ENCODE measurements at places on chromosomes 7 and 10.

- DNase-seq: no peak
These were observed 1.9 kb downstream of the COL1A2 start for GRCh38 chr7:94396596-94396995.

DNA sequence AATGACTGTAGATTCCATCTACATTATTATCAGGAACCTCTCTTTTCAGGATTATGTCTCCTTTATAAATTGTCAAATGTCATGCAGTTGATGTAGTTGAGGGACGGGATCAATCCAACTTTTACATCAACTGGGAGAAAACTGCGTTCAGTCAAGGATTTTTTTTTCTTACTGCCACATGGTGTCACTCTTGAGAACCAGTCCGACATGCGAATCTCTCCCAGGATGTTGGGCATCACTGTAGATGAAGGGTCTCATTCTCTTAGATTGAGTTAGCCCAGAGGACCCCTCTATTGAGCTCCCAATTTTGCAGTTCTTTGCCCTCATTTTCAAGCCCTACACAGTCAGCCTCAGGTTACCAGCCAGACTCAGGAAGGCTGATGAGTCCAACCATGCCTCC lies 120.3 kb upstream of the PTPRZ1 start:
- DNase-seq: peak; percentile 2

DNA sequence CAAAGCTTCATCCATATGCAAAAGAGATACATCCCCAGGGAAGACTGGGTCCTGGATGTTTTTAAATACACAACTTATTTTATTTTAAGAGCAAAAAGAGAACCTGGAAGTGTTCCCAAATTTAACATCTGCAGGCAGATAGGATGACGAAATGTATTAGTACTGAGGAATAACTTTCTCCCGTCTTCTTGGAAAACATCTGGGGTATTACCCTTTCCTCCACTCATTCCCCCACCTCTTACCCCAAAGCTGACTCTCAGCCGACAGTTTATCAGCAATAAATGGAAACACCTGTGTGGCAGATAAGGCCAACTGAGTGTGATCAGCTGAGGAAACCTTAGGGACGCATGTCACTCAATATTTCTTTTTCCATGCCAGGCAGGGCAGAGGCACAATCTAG lies 435.6 kb upstream of the NPVF start:
- no peak for DNase-seq

DNA sequence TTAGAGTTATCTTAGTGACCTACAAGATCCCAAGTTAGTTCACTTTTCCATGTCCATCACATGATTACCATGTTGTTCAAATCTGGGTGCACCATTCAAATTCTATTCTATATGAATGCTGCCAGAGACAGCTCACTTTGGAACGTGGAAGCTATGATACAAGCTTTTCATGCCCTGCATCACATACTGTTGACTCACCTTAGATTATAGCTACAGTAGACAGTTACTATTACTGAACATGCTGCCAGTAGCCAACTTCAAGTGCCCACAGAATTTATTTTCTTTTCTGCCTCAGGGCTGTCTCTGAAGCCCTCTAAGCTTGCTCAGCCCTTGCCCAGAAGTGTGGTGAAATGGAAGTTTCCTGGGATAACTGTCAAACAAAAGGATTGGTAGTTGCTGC lies 231.1 kb downstream of the GPR158 start:
- DNase-seq: no peak

DNA sequence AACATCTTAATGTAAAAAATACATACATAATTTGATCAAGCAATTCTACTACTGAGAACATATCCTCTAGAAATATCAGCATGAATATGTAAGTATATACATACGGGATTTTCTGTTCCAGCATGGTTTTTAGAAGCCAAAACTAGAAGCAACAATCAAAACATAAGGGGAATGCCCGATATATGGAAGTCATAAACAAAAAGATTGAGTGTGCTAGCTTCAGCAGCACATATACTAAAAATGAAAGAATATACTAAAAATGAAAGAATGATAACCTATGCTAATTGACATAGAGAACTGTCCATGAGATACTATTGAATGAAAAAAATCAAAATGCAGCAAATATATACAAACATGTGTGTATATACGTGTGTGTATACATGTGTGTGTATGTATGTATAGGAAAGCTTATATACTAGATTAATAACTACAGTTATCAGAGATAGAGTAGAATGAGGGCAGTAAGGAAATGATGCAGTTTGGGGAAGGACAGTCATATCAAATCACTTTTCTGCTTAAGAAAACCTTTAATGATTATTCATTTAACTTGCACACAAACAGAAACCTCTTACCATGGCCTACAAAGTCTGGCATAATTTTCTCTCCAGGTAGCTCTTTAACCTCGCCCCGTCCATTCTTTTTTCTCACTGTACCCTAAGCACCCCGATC lies 72.9 kb downstream of the NPY start:
- no peak for DNase-seq

GRCh38 chr7:50567715-50568261 lies 2.6 kb upstream of the DDC start:
- no peak for DNase-seq

DNA sequence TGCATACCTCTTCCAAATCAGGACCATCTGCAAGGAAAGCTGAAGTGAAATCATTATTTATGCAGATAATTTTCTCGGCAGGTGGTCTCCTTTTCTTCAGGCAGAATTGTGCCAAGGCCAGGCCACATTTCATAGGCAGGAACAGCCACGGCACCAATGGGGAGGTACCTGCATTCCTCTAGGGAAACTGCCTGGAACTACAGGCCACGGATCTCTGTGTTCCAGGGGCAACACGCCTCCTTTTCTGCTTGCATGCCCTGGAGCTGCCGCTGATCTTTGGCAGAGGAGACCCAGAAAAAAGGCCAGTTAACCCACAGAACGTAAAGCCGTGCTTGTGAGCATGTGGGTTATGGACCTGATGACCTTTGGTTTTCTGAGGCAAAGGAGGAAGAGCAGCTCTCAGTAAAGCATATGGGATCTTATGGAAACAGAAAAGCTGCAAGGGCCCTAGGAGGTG lies 111.2 kb upstream of the KIAA1217 start:
- DNase-seq: no peak

DNA sequence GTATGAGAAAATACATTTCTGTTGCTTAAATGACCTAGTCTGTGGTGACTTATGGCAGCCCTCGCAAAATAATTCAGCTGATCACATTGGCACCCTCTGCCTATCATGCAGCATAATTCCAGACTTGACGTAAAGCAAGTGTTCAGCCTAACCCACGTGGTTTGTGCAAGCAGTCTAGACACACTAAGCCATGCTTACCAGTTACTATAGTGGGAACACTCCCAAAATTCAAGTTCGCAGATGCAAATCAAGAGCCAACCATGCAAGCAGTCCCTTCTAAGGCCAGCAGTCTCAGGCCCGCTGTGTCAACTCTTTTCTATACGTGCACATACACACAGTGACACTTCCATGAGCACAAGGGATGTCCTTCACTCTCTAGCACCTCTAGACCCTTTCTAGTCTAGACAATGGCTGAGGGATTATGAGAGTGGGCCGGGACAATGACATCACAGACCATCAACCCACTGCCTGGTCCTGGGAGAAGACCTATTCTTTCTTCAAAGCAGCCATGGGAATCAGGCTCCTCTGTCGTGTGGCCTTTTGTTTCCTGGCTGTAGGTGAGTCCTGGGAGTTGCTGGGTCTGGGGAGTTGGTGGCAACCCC lies 29.0 kb upstream of the PRSS1 start:
- DNase-seq: no peak

- peak; percentile 48 for DNase-seq
These were observed 7.5 kb upstream of the RBP3 start for GRCh38 chr10:47340608-47341170.

DNA sequence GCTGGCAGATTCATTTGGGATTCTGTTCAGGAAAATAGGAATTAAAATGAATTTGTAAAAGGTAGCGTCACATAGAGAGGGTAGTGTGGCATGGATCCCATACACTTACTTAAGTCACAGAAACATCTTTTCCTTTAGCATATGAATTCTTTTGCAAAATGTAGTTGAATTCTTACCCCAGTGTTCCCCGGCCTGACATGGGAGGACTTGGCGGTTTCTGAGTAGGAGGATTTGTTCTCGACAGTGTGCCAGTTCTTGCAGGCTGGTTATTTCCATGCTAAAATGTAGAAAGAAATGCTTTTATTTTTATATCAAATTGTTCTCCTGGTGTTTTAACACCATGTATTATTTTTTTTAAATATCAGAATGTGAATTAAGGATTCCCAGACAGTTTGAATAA lies 72.6 kb downstream of the PDSS1 start:
- no peak for DNase-seq

- peak; percentile 64 for DNase-seq
These were observed 4.9 kb upstream of the SCD start for GRCh38 chr10:100341953-100342626.

DNA sequence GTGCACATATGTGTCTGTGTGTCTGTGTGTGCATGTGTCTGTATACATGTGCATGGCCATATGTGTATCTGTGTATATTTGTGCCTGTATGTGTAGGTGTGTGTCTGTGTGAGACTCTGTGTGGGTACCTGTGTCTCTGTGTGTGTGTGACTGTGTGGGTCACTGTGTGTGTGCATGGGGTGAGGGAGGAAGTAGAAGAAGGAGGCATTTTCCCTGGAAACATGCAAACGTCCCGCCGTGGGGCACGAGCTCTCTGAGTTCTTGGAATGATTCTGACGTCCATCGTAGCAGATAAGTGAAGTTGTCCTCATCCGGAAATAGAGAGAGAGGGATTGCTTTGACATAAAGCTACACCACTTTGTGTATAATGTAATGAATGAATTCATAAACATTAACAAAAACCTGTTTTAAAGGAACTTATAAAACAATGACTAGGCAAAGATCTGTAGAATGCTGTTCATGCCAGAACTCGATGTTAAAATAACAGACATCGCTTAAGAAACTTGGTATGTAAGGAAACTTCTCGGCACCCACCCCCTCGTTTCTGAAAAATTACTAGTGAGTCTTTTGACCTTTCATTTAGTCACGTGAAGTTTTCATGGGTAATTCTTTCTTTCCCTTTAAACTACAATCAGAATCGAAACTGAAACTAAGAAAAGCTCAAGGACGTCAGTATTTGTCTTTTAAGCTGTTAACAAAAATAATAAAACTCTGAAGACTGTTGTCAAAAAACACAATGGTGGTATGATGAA lies 43.6 kb upstream of the KLF6 start:
- no peak for DNase-seq

DNA sequence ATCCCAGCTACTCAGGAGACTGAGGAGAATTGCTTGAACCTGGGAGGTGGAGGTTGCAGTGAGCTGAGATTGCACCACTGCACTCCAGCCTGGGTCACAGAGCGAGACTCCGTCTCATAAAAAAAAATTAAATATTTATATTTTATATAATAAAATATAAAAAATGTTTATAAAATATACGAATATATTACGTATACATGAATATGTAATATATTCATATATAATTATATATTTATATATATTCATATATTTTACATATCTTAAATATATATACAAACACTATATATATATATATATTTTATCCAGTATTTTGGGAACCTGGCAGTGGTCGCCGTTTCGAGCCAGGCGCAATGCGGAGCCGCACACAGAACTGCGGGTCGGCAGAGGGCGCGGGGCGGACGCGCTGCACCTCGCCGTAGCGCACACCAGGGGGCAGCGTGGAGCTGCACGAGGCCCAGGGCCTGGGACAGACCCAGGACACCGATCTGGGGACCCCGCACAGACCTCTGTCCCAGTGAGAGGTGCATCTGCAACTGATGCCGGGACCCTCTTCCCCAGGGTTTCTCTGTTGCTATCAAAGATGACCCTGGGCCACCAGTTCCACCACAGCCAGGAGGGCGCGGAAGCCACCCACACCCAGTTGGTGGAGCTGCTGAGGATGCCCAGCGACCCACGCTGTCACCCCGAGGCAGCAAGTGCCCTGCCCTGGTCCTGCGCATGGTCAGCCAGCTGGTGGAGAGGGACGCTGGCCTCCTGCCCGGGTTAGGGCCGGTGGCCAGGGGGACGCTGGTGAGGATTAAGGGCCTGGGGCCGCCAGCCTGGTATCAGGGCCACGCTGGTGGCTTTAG lies 22.7 kb downstream of the AP5Z1 start:
- DNase-seq: peak; percentile 16

DNA sequence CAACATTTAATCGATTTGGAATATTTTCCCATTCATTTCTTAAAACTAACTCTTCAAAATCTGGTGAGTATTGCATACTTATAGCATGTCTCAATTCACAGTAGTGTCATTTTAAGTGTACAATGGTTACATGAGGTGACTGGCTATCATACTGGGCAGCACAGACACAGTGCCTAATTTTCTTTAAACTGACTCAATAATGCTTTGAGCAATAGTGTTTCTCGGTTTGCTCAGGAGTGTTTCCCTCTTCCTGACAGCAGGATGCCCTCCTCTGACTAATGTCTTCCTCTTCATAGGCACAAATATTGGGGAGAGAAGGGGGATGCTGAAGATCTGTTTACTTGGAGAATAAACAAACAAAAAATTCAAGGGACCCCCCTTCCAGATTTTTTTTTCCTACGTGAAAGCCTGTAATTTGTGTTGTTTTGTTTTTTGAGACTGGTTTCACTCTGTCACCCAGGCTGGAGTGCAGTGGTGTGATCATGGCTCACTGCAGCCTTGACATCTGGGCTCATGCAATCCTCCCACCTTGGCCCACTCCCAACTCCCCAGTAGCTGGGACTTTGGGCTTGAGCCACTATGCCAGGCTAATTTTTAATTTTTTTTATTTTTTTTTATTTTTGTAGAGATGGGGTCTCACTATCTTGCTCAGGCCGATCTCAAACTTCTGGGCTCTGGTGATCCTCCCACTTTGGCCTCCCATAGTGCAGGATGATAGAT lies 2.2 kb downstream of the MRC1 start:
- no peak for DNase-seq

Measured in HCT116 (cell line).